ENCODE measurements at places on chromosomes 2 and 18. TPM values are rescaled to one million over a fixed set of nuclear protein-coding genes. Genes with fewer than 3 reads are reported as not detected.

- DNase-seq = no peak
Measured at GRCh38 chr2:79774016-79774415, 261.2 kb downstream of the CTNNA2 start.

DNA sequence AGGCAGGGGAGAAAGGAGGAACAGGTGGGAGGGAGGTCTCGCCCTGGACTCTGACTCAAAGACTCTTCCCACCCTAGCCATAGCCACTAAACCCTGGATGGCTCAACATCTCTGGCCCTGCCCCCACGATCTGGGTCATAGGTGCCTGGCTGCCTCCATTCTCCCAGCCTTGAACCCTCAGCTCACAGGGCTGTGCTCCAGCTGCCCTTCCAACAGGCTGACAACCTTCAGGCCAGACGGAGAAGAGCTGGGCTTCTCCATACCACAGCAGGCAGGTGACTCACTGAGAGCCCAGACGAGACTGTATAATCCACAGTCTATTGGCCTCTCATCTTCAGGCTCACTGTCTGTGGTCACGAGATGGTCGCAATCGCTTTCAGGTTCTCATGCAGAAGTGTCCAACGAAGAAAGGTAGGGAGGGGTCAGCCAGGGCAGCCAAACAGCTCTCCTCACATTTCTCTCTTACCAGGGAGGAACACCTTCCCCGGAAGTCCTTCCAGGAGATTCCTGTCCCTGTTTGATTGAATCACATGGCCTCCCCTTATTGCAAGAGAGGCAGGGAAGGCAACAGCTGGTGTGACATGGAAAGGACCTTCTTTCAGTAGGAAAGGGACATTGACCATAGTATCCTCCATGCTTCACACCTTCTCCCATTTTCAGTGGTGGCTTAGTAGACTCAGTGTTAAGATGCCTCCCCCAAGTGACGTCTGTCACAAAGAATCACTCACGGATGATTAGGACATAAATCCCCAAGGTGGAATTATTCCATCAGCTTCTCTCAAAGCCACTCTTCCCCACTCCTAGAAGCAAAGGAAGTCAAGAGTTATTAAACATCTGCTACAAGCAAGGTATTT lies 100.1 kb downstream of the MRO start:
- DNase-seq = no peak

Gene SLC9A4
- total RNA-seq = not detected

DNA sequence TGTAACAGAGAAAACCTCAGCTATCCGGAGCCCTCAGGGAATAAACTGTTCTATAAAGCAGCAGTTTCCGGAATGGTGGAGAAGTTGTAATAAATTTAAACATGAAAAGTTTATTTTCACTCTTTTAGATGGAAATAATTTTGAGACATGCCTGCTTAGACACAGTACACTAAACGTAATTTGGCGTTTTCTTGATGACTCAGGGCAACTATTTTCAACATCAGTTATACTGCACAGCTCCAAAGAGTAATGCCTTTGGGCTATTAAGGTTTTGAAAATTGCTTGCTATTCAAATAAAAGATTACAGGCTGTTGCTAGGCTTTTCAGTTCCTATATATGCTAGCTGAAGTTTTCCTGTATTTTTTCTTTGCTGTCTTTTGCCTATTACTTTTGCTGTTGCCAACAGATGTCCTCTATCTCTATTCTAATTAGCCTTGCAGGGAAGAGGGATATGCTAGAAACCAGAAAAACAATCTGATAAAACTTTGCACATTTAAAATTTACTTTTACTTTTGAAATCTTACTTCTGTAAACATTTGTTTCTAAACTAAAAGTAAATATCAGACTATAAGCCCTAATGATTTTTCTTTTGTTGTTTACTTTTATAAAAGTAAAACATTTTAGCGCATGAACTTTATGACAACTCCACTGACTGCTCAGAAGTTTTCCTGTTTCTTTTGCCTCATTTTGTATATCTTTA lies 113.4 kb upstream of the WDSUB1 start:
- no peak for DNase-seq

Measured in right cardiac atrium (tissue), 5 donors.